ENCODE measurements at places on chromosomes 2 and 18.

GRCh38 chr18:39455285-39455684 lies 1889.7 kb upstream of the CELF4 start:
- DNase-seq = peak; percentile 19

GRCh38 chr2:218776488-218776887 lies 5.5 kb upstream of the CYP27A1 start:
- DNase-seq = no peak

DNA sequence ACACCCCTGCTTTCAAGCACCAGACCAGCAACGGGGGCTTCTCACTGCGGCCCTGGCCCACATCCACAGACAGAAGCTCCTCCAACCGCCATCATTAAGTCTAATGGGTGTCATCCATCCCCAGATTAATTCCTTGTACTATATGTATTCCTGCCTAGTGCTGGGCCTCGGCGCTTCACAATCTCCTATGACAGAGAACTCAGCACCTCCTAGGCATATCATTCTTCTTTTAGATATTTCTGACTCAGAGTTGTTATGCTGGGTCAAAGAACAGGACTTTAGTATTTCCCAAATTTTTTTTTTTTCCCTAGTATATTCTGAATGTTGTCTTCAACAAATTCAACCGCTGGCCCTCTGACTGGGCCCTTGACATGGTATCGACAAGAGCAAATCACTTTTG lies 83.2 kb upstream of the TFCP2L1 start:
- no peak for DNase-seq

GRCh38 chr2:225025917-225026571 lies 16.2 kb downstream of the DOCK10 start:
- peak; percentile 92 for DNase-seq

GRCh38 chr2:96233436-96233835 lies 24.8 kb upstream of the STARD7 start:
- DNase-seq = no peak

DNA sequence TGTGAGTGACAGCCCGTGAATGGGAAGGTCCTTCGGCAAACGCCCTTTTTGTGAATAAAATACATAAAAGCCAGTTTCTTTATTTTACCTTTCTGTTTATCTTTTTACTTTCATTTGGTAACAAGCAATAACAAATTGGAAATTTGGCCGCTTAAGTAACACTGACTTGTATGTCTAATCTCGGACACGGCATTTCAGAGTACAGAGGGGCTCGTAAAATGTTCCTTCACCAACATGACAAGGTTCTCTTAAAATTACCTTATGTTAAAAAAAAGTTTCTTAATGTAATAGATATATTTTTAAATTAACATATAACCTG lies 558 bp upstream of the NEMP2 start:
- DNase-seq = peak; percentile 41

DNA sequence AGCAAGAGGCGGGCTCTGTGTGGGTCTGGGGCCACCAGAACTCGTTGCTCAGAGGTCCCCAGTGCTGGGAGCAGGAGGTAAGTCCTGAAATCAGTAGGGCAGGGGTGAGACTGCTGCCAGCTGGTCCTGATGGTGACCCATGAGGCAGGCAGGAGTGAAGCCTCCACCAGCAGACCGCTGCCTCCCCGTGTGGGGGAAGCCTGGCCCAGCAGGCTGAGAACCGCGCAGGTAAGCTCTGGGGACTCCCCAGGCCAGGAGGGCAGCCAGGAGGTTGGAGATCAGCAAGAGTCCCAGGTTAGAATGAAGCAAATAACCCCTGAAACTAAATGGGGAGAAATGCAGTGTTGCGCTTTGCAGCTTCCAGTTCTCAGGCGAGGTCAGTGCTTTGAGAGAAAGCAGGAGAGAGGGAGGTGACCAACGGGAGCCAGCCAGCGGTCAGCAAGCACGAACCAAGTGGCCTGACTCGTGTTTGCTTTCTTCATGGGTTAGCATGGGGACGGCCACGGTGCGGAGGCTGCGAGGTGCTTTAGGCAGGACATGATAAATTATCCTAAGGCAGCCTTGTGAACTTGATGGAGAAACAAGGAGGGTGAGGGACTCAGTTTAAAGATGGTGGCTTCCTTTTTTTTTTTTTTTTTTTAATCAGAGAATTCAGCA lies 26.2 kb downstream of the INHBB start:
- no peak for DNase-seq

DNA sequence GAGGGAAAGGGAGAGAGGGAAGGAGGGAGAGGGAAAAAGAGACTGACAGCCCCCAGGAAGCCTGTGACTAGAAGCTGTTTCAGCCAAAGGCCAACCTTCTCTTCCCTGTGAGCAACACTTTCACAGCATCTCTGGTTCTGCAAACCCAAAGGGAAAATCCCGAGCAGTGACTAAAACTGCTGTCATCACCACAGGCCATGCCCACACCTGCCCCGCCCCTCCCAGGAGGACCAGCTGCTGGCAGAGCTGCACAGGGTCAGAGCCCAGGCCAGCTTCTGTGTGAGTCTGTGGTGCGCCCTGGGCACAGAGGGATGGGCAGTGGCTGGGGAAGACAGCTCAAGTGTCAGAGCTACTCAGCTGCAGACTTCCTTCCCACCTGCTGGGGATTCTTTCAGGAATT lies 64.9 kb upstream of the OTOS start:
- peak; percentile 36 for DNase-seq

DNA sequence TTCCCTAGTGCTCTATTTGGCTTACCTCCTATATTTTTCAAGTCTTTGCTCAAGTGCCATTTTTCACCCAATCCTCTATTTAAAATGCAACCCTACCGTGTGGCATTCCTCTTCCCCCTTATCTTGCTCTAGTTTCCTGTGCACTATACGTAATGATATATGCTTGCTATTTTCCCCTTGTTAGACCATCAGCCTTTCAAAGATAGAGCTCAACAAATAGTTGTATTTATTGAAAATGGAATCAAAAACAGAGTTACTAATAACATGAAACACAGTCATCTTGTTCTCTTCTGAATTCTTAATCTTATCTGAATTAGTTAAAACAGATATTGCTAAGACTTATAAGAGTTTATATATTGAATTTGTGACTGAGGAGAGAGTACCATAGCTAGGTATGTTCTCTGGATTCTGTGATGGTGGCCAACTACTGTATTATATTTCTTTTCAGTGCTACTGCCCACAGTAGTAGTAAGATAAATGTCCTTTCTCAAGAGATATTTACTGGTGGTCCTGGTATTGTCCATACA lies 55.3 kb downstream of the CAB39 start:
- no peak for DNase-seq

GRCh38 chr2:12050396-12050795 lies 304.0 kb downstream of the LPIN1 start:
- DNase-seq = peak; percentile 74

GRCh38 chr18:52748343-52748742 lies 408.3 kb downstream of the DCC start:
- DNase-seq = no peak

- DNase-seq = no peak
Observed at GRCh38 chr18:54184836-54185235, 39.6 kb downstream of the MBD2 start.

DNA sequence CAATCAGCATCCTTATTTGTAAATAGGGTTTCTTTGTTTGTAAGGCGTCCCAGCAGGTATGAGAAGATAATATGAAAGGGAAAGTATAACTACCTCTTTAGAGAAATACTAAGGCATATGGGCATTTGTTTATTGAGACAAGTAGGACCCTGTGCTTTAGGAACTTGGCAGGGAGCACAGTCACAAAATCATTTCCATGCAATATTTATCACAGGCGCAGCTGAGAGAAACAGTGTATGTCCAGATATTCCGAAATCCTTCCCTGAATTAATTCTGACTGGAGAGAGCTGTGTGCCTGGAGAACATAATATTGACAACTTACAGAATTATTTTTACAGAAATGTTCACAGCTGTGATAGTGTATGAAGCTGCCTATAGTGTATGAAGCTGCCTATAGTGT lies 416.7 kb downstream of the THSD7B start:
- no peak for DNase-seq

DNA sequence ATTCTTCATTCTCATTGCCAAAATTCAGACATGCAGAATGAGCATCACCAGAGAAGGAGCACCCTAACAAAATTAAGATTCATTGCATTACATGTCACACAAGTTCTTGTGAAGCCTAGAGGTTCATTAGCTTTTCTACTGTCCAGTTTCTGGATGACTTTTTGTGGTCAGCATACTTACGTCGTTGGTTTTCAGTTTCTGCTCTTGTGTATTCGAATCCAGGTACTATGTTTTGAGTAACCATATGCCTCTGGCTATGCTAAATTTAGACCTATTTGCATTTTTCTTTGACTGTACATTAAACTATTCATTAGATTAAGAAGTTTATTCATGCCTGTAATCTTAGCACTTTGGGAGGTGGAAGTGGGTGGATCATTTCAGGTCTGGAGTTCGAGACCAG lies 251.3 kb downstream of the PARD3B start:
- DNase-seq = no peak

- peak; percentile 4 for DNase-seq
Observed at GRCh38 chr2:222813177-222813843, 47.5 kb upstream of the ACSL3 start.

- peak; percentile 76 for DNase-seq
Observed at GRCh38 chr2:172460780-172461201, 33.4 kb downstream of the ITGA6 start.

DNA sequence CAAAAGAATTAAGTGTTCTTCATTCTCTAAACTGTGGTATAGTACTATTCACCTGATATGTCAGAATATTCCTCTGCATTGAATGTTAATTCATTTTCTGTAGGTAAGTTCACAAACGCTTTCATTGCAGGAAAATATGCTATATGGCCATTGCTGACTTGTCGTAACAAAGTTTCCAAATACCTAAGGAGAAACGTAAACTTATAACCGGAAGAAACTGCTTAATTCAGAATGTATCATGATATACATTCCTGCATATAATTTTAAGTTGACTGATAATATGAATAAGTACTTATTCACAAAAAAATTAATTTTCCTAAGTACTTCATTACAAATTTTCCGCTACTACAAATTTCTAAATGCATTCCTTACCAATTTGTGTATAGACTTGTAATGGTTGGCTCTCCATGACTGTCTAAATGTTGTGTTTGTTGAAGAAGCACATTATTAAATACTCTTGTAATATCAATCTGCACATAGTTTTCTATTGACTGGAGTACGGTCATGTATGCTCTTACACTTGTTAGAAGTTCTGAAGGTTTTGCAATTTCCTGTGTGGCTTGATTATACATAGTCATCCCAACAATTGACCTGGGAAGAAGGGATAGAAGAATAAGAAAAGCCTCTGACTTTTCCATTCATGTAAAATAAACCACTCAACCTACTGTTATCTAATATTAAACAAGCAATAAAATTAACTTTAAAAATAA lies 85.4 kb downstream of the NCKAP1 start:
- DNase-seq = peak; percentile 44

- DNase-seq = peak; percentile 28
Observed at GRCh38 chr2:158464426-158465281, 7.9 kb downstream of the PKP4 start.

DNA sequence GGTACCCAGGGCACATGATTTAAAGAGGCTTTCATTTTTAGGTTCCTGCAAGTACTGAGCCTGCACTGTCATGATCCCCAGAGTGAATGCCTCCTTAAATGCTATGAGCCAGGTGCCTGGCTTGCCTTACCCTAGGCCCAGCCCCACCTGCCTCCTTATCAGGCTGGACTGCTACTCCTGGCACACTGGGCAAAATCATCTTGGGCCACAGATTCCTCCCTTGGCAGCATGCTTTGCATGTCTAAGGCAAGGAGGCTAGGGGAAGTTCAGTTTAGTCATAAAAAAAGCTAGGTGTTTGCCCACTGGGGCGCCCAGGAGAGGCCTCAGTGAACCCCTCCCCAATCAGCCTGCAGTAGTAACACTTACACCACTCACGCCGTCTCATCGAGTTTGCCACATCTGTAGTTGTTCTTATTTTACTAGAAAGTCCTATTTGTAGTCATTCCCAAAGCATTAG lies 45.1 kb downstream of the LBH start:
- DNase-seq = no peak

Data from adipocyte (in vitro differentiated cells).